DMS53 (cell line): ENCODE measurements at places on chromosomes 12 and 14.

- no peak for DNase-seq
Observed at GRCh38 chr14:76715101-76715500, 46.2 kb upstream of the VASH1 start.

GRCh38 chr12:20409607-20410377 lies 41.5 kb downstream of the PDE3A start:
- no peak for DNase-seq

GRCh38 chr14:92651758-92652406 lies 96.5 kb downstream of the LGMN start:
- DNase-seq = no peak

DNA sequence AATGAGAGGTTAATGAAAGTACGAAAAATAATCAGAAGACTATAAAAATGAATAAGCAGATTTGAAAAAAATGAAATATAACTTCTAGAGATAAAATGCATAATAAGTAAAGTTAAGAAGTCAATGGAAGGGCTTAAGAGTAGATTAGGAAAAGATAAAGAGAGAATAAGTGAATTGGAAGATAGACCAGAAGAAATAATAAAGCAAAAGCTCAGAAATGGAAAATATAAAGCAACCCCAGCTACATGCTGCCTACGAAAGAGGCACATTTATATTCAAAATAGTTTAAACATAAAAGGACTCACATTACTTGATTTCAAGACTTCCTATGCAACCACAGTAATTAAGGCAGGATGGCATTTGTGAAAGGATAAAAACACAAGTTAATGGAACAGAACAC lies 19.9 kb downstream of the ZNF605 start:
- no peak for DNase-seq

GRCh38 chr12:24872211-24872610 lies 76.7 kb downstream of the BCAT1 start:
- DNase-seq = no peak

DNA sequence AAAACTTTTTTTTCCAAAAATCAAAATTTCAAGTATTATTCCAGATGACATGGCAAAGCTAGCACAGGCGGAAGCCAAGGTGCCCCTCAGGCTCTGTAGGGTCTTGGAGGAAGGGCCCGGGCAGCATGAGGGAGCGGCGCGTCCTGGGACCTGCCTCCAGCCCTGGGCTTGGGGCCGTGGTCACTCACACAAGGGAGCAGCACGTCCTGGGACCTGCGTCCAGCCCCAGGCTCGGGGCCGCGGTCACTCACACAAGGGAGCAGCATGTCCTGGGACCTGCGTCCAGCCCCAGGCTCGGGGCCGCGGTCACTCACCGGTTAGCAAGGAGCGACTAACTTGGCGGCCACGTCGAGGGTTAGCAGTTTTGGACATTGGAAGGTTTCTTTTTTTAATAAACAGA lies 11.9 kb upstream of the GOLGA3 start:
- DNase-seq = no peak

- DNase-seq = no peak
Observed at GRCh38 chr12:131861261-131862083, 33.0 kb upstream of the ULK1 start.

GRCh38 chr14:68946489-68946822 lies 32.6 kb downstream of the ACTN1 start:
- no peak for DNase-seq

DNA sequence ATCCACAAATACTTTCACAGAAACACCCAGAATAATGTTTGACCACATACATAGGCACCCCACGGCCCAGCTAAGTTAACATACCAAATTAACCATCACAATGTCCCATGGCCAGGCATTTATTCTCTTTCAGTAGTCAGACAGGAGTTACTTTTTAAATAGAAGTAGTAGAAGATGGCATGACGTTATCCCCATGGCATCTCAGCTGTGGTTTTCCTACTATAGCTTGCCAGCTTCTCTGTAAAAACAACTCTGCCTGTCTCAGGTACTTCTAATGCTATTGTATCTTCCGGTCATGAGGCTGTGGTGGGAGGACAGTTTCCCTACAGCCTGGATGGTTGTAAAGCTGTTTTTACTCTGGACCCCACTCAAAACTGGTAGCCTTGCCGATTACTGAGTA lies 19.3 kb downstream of the CTSG start:
- no peak for DNase-seq

- no peak for DNase-seq
Observed at GRCh38 chr14:105495990-105496830, 5.2 kb downstream of the TEDC1 start.

GRCh38 chr14:31770271-31770670 lies 209.1 kb downstream of the NUBPL start:
- DNase-seq = no peak

DNA sequence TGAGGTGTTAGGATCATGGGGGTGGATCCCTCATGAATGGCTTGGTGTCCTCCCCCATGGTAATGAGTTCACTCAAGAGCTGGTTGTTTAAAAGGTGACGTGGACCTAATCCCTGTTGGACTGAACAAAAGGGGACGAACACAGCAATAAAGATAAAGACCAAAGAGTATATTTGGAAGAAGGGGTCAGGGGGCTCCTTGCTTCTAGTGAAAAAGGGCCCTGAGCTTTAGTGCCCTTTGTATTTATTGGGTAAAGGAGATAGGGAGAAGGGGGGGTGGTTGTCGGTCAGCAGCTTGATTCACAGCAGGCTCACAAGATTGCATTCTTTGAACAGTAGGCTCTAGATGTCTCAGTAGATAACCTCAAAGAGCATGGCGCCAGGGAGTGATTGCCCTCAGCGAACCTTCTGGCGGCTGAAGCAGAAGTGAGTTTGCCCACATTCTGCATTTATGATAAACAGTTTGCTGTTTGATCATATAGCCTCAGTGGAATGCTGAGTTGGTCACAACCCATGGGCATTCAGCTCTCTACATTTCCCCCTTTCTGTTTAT lies 25.9 kb upstream of the MAPKAPK5 start:
- no peak for DNase-seq

DNA sequence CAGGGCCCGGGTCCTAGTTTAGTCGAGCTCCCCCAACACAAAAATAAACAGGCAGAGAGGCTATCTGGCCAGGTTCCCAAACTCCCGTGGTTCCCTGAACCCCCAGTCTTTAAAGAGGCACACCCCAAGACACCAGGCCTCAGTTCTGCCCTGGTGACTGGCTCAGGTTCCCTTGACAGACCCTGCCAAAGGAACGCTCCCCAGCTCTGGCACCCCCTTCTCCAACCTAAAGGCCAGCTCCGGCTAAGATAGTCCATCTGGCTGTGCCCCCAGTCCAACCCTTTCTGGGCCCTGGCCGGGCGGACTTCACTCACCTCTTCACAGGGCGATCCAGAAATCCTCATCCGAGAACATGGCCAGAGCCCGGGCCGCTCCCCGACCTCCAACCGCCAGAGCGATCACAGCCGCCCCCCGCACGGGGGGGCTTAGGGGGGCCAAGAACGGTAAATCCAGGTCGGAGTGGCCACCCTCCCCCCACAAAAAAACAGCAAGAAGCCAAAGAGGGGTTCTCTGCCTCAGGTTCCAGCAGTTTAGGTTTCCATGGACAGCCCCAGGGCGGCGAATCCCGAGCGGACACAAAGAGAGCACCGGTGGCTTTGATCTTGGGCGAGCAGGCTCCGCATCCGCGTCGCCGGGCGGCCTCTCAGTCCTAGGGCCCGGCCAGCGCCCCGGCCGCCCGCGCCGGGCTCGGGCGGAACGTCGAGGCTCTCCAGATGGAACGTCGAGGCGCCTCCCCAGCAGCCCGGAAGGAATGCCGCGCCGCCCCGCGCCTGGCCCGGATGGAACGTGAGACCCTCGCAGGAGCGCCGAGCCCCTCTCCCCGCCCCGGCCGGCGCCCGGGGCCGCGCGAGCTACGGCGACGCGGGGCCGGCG lies 1.1 kb downstream of the KMT2D start:
- peak; percentile 78 for DNase-seq

GRCh38 chr14:103730490-103731035 lies 15.0 kb downstream of the ZFYVE21 start:
- DNase-seq = no peak

DNA sequence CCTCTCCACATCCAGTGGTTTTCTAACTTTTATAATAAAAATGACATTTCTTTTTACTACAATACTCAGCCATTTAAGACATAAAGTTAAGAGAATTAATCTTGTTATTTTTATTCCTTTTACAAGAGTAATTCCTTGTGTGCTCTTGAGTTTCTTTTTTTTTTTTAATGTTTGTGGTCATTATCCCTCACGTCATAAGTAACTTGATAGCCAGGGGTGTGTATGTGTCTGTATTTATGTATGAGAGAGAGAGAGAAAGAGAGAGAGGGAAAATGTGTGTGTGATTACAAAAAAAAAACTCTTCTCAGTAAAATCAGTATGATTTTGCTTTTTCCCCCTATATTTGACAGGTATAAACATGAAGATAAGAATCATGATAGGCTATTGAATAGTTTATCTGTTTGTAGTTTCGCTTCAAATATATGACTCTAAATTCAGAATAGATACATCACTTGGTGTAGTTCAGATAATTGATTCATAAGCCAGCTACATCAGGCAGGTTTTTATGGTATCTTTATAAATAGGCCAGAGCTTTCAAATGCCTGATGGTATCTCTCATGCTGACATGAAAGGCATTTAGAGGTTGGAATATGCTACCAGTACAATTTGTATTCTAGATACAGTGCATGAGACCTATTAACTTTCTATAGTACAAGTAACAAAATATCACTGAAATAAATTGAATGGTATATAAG lies 34.9 kb downstream of the RERGL start:
- peak; percentile 89 for DNase-seq

DNA sequence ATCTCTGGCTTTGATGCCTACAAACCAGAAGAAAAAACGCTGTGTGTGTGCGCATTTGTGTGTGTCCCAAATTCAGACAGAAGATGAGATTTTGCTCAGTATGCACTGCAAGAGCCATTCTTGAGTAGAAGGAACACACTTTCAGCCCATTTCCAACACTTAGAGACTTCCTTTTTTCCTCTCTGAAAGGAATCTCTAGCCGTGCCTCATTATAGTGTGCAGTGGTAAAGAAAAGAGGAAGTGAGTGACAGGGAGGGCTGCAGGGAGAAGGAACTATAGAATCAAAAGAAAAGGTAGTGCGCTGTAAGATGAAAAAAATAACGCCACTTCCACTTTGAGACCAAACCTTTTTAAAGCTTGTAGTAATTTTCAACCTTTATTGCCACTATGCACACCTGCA lies 1400.9 kb upstream of the FLRT2 start:
- no peak for DNase-seq

DNA sequence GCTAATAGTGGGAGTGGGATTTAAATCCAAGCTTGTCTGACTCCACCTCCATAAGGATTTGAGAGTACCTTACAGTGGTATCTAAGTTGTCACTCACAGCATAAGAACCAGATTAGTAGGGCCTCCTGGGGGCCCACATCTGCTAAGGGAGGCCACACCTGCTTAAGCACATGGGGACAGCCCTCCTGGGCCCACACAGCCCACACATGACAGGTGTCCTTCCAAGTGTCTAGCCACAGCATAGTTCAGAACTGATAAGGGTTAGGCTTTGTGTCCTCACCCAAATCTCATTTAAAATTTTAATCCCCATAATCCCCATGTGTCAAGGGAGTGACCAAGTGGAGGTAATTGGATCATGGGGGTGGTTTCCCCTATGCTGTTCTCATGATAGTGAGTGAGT lies 186.0 kb upstream of the HMGA2 start:
- DNase-seq = no peak

GRCh38 chr12:19783547-19784444 lies 344.5 kb downstream of the AEBP2 start:
- peak; percentile 54 for DNase-seq

GRCh38 chr14:26606729-26607312 lies 9.0 kb upstream of the NOVA1 start:
- DNase-seq = no peak

DNA sequence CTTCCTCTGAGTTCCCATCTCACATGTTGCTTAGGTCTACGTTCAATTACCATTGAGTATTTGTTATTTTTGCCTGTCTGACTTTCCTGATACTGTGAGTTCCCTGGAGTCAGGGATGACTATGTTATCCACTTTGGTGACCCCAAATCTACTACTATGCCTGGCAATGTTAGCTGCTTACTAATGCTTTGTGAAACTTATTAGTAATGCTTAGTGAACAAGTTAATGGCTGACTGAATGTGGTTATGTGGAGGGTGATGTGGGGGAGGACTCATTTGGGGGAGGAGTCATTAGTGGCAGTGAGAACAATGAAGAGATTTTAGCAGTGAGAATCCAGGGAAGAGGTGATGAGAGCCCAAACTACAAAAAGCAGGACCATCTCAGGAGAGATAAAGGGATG lies 121.6 kb downstream of the KTN1 start:
- DNase-seq = no peak

DNA sequence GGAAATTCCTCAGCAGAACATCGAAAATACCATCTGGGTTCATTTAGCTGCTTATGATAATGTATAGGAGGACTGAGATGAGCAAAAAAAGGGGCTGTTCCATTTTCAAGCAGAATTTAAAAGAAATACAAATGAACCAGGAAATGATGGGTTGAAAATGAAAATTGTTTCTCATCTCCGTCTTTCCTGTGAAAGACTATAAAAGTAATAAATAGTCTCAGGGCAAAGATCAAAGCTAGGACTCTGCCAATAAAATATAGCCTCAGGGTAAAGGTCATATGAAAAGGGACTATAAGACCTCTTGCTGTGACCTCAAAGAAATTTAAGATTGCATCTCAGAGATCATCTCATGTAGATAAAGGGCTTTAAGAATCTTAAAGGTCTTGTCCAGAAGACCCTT lies 478.0 kb downstream of the BTG1 start:
- no peak for DNase-seq

DNA sequence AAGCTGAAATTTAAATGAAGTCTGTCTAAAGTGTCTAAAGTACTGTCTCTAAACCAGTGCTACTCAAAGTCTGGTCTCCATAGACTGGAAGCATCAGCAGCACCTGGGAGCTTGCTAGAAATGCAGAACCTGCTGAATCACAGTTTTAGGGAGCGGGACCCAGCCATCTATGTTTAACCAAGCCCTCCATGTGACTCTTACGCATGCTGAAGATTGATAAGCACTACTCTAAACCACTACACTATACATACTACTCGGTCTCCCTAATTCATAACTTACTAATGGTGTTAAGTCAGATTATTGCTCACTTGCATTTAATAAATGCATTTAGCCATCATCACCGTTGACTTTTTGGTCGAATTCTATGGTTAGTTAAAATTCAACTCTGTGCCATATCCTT lies 88.8 kb downstream of the SLC25A21 start:
- DNase-seq = no peak

DNA sequence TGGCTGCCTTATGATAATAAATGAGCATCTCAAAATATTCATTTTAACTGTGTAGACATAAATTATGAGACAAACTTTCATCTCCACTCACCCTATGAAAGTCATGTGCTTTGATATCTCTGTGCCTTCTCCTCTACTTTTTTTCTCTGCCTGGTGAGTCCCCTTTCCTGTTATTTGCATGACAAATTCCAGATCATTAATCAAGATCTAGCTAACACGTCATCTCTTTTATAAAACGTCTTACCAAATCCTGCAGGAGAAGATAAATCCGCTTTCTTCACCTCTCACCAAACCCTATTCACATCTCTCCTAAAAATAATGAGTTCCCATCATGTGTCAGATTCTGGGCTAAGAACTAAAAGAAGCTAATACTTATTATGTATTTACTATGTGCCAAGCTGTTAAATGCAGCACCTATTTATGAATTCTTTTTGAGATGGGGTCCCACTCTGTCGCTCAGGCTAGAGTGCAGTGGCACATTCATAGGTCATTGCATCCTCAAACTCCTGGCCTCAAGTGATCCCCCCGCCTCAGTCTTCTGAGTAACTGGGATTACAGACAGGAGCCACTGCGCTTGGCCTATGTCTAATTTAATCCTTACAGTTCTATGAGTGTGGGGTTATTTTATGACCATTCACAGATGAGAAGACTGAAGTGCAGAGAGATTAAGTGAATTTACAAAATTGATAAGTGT lies 26.7 kb downstream of the SPX start:
- no peak for DNase-seq
